ENCODE measurements at places on chromosomes 16 and 17. TPM values are rescaled to one million over a fixed set of nuclear protein-coding genes. Genes with fewer than 3 reads are reported as not detected.

Gene DOC2B
- 7.8 TPM for total RNA-seq

Gene CHST5
- under 0.01 TPM for total RNA-seq

Gene CHAD
- total RNA-seq: not detected

Gene ENPP7
- not detected for total RNA-seq

Gene GP1BA
- total RNA-seq: not detected

Gene GAST
- not detected for total RNA-seq

Gene EPN3
- under 0.01 TPM for total RNA-seq

Gene MPO
- total RNA-seq: not detected

Gene DHRS13
- total RNA-seq: 6.9 TPM

Gene GINS2
- 1.5 TPM for total RNA-seq

All from dermis lymphatic vessel endothelial cell (primary cell).